Astrocyte (in vitro differentiated cells and primary cell): ENCODE measurements at places on chromosomes 11 and 22.

- H3K4me3 ChIP-seq = no peak overlapping the region
- H3K36me3 ChIP-seq = no peaks in the 10 kb centered on the region
- H3K27ac ChIP-seq = no peak overlapping the region
- H3K4me1 ChIP-seq = peaks cover 10% of the 10 kb centered on the region
- H3K27me3 ChIP-seq = no peaks in the 10 kb centered on the region
Observed at GRCh38 chr22:38572065-38572464, 2.1 kb upstream of the DMC1 start.

DNA sequence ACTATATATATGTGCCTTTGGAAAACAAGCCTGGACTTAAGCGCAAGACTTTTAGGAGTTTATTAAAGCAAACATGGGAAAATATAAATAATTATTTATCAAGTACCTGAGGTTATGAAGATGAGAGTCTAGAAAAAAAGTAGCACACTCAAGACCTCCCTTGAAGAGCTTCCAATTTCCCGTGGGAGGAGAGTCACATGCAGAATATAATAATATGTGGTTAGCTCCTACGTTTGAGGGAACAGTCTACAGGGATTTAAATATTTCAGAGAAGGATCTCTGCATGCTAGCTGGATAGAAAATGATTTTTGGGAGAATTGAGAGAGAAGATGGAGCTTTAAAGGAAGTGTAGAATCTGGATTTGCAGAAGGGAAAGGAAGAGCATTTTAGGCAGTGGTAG lies 183.8 kb downstream of the SWAP70 start:
- peaks cover 3% of the 10 kb centered on the region for H3K4me1 ChIP-seq
- DNase-seq = no peak
- H3K27ac ChIP-seq = no peak overlapping the region
- no peak overlapping the region for H3K4me3 ChIP-seq
- H3K36me3 ChIP-seq = peaks cover 6% of the 10 kb centered on the region

DNA sequence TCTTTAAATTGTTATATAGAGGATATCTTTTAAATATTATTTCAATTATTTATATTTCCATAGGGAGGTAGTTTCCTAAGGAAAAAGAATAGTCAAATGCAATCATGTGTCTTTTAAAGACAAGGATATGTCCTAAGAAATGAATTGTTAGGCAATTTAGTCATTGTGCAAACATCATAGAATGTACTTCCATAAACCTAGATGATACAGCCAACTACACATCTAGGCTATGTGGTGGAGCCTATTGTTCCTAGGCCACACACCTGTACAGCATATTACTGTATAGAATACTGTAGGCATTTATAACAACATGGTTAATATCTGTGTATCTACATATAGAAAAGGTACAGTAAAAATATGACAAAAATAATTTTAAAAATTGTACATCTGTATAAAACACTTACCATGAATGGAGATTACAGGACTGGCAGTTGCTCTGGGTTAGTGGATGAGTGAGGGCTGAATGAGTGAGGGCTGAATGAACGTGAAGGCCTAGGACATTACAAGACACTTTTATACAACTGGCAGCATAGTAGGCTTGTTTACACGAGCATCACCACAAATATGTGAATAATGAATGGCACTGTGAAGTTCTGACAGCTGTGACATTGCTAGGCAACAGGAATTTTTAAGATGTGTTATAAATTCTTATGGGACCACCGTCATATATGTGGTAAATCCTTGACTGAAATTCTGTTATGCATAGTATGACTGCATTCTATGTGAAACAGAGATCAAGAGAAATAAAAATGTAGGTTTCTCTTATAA lies 1879.0 kb upstream of the RAG2 start:
- H3K27me3 ChIP-seq = no peaks in the 10 kb centered on the region
- no peak overlapping the region for H3K27ac ChIP-seq
- DNase-seq = peak; percentile 22
- no peaks in the 10 kb centered on the region for H3K4me1 ChIP-seq
- no peaks in the 10 kb centered on the region for H3K36me3 ChIP-seq

GRCh38 chr11:115051938-115052590 lies 373.7 kb downstream of the NXPE2 start:
- H3K4me3 ChIP-seq = no peak overlapping the region
- H3K27ac ChIP-seq = no peak overlapping the region
- DNase-seq = no peak
- H3K27me3 ChIP-seq = no peaks in the 10 kb centered on the region

DNA sequence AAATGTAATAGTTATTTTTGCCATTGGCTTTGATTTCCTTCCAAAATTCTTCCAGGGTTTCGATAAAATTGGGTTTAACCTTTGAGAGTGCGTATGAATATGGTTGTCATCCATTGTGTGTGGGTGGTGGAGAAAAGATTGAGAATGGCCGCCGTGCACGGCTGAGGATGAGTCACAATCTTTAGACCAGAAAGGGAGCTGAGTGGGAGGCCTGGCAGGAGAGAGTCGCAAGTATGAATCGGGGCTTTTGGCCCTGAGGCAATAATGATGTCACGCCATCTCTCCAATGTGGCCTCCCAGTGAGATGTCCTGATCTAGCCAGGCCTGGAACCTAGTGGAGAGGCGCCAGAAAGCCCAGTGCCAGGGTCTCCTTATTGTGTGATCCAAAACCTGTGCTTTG lies 33.1 kb upstream of the SMPD1 start:
- peak; percentile 92 for DNase-seq
- no peaks in the 10 kb centered on the region for H3K36me3 ChIP-seq
- H3K4me1 ChIP-seq = peaks cover 17% of the 10 kb centered on the region
- peak overlapping the region; percentile 44 for H3K27ac ChIP-seq

GRCh38 chr11:129395883-129396282 lies 20.2 kb downstream of the BARX2 start:
- no peaks in the 10 kb centered on the region for H3K4me1 ChIP-seq
- no peak for DNase-seq
- no peaks in the 10 kb centered on the region for H3K36me3 ChIP-seq
- H3K27ac ChIP-seq = no peak overlapping the region

DNA sequence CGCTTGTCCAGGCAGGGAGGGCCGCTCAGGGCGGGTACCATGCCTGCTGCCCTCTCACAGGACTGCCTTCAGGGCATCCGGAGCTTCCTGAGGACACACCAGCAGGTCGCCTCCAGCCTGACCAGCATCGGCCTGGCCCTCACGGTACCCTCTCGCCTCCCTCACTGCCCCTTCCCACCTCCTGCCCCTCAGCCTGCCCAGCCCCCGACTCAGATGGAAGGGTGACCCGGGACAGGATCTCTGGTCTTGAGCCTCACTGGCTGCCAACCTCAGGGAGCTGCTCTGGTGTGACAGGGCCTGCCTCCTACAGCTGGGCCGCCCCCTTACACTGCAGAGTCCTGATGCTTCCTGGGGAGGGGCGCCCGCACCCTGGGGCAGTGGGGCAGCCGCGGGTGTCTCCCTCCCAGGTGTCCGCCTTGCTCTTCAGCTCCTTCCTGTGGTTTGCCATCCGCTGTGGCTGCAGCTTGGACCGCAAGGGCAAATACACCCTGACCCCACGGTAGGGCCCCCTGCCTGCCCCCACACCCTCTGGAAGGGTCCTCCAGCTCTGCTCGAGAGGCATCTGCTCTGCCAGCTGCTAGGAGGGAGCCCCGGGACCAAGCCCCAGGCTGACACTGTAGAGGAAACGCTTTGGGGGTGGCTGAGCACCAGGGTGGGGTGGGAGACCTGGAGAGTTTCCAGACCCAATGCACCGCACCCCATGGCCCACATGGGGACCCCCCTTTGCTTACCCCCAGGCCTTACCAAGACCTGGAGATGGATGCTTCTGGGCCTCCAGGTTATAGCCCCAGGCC lies 14.6 kb downstream of the TSPAN32 start:
- no peak overlapping the region for H3K4me3 ChIP-seq
- H3K27ac ChIP-seq = no peak overlapping the region
- peaks cover 16% of the 10 kb centered on the region for H3K4me1 ChIP-seq
- DNase-seq = no peak
- no peaks in the 10 kb centered on the region for H3K27me3 ChIP-seq

GRCh38 chr11:21321072-21321471 lies 651.7 kb downstream of the NELL1 start:
- no peaks in the 10 kb centered on the region for H3K4me1 ChIP-seq
- H3K4me3 ChIP-seq = no peak overlapping the region
- H3K36me3 ChIP-seq = no peaks in the 10 kb centered on the region
- no peak overlapping the region for H3K27ac ChIP-seq

- peaks cover 36% of the 10 kb centered on the region for H3K4me1 ChIP-seq
- no peak overlapping the region for H3K27ac ChIP-seq
- no peak overlapping the region for H3K4me3 ChIP-seq
- no peaks in the 10 kb centered on the region for H3K36me3 ChIP-seq
- no peak for DNase-seq
Observed at GRCh38 chr22:35308480-35309021, 8.9 kb downstream of the TOM1 start.

DNA sequence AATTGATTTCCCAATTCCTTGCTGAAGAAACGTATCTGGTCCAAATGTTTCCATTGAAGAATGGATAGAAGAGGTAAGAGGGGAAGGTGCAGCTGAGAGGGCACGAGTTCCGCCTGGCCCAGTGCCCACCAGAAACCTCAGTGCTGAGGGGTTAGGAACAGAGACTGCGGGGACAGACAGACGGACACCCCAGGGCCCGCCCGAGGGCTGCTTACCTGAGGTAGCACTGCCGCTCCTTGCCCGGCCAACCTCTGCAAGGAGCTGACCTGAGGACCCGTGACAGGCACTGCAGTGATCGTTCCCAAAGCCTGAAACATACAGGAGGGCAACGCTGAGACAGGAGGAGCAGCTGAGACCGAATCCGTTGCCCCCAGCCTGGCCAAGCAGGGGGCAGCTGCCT lies 89.6 kb downstream of the PHF21B start:
- H3K36me3 ChIP-seq = no peaks in the 10 kb centered on the region
- H3K4me3 ChIP-seq = no peak overlapping the region
- no peaks in the 10 kb centered on the region for H3K27me3 ChIP-seq
- no peaks in the 10 kb centered on the region for H3K4me1 ChIP-seq

DNA sequence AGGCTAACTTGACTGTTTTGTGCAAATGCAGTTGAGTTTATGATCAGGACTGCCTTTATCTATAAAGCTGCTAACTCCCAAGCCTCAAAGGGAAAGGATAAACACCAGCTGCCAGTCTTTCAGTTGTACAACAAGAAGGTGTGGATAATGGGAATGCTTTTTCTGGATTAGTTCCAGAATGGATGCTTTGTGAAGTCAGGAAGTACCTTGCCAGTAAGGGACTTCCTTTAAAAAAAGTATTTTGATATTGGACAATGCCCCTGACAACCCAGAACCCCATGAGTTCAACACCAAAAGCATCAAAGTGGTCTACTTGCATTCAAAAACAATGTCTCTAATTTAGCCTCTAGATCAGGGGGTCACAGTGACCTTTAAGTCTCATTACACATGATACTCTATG lies 32.0 kb downstream of the OR5A2 start:
- H3K36me3 ChIP-seq = no peaks in the 10 kb centered on the region
- no peak for DNase-seq
- no peak overlapping the region for H3K4me3 ChIP-seq
- H3K27me3 ChIP-seq = no peaks in the 10 kb centered on the region
- no peaks in the 10 kb centered on the region for H3K4me1 ChIP-seq

DNA sequence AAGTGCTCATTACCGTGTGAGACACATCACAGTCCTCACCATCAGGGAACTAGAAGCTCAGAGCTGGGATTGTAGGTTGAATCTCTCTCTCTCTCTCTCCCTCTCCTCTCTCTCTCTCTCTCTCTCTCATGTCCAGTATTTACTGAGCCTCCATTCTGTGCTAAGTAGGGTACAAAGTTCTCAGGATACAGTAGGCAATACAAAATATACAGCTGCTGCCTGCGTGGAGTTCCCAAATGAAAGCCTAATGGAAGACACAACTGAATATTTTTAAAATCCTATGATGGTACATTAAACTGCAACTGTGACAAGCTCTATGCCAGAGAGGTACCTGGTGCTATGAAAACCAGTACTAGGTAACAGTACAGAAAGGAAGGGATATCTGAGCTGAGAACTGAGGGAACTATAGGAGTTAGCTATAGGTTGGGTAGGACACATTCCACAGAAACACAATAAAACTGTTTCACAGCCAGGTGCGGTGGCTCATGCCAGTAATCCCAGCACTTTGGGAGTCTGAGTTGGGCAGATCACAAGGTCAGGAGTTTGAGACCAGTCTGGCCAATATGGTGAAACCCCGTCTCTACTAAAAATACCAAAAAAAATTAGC lies 9.6 kb upstream of the PRG2 start:
- DNase-seq = no peak
- H3K4me1 ChIP-seq = no peaks in the 10 kb centered on the region
- H3K4me3 ChIP-seq = no peak overlapping the region
- H3K27me3 ChIP-seq = peaks cover 23% of the 10 kb centered on the region
- H3K27ac ChIP-seq = no peak overlapping the region
- no peaks in the 10 kb centered on the region for H3K36me3 ChIP-seq

DNA sequence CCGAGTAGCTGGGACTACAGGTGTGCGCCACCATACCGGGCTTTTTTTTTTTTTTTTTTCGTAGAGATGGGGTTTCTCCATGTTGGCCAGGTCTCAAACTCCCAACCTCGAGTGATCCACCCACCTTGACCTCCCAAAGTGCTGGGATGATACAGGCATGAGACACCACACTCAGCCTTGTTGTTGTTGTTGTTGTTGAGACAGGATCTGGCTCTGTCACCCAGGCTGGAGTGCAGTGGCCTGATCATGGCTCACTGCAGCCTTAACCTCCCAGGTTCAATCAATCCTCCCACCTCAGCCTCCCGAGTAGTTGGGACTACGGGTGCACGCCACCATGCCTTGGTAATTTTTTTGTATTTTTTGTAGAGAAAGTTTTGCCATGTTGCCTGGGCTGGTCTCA lies 23.4 kb upstream of the CLDN5 start:
- no peak overlapping the region for H3K4me3 ChIP-seq
- H3K36me3 ChIP-seq = no peaks in the 10 kb centered on the region
- H3K27me3 ChIP-seq = peaks cover 2% of the 10 kb centered on the region
- no peak for DNase-seq
- H3K4me1 ChIP-seq = no peaks in the 10 kb centered on the region

- no peaks in the 10 kb centered on the region for H3K27me3 ChIP-seq
- DNase-seq = no peak
Observed at GRCh38 chr11:44611687-44612434, 46.4 kb downstream of the CD82 start.

GRCh38 chr22:38464992-38465672 lies 2.8 kb upstream of the KDELR3 start:
- no peaks in the 10 kb centered on the region for H3K36me3 ChIP-seq
- H3K4me3 ChIP-seq = no peak overlapping the region
- H3K27me3 ChIP-seq = peaks cover 19% of the 10 kb centered on the region
- H3K27ac ChIP-seq = no peak overlapping the region
- H3K4me1 ChIP-seq = peaks cover 15% of the 10 kb centered on the region
- no peak for DNase-seq
